Posterior cingulate gyrus (tissue), 11 donors: ENCODE measurements at places on chromosomes 1 and 21.
A peak's percentile ranks its signal among the peaks of the same experiment; 100 is the strongest.

DNA sequence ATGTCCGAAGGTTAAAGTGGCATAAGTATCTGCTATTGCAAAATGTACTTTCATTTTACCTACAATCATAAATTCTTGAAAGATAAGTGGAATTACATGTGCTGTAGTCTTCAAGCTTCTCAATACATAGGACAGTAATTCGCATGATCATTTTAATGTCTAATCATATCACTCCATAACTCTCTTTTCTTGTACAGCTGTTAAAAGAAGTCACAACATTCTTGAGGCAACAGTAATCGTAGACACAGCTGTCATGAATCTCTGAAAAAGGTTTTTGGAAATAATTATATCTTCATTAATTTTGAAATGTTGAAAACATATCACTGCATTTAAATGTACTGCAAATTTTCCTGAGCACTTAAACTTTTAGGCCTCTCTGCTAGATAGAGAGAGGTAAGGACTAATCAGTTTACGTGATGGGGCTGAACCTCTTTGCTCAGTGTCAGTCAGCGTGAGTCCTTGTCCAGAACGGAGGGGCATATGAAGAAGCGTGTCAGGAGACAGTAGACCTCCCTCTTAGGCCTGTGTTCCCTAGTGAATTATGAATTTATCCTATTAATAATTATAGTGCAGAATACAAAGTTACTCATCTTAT is 133.4 kb downstream of the NEK7 start:
- DNase-seq = no peak

DNA sequence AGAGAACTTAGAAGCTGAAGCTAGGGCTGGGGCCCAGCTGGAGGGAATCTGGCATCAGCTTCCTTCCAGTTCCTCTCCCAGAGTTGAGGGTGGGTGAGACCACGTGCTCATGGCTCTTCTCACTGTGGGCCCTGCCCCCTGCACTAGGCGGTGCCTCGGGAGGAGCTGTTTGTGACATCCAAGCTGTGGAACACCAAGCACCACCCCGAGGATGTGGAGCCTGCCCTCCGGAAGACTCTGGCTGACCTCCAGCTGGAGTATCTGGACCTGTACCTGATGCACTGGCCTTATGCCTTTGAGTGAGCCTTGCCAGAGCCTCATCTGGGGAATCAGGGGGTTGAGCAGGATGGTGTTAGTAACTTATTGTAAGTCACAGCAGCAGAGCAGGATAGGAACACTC is 16.1 kb downstream of the AKR1A1 start:
- no peak for DNase-seq

GRCh38 chr1:228990906-228991569 is 255.8 kb downstream of the RHOU start:
- no peak for DNase-seq

- DNase-seq = no peak
Measured at GRCh38 chr1:244354810-244355278, 96.9 kb downstream of the ADSS2 start.

GRCh38 chr1:214847071-214847810 is 235.3 kb upstream of the KCNK2 start:
- DNase-seq = no peak

GRCh38 chr21:42381347-42381984 is 14.4 kb downstream of the TMPRSS3 start:
- DNase-seq = no peak

GRCh38 chr1:183245357-183245756 is 59.3 kb downstream of the LAMC2 start:
- DNase-seq = no peak

DNA sequence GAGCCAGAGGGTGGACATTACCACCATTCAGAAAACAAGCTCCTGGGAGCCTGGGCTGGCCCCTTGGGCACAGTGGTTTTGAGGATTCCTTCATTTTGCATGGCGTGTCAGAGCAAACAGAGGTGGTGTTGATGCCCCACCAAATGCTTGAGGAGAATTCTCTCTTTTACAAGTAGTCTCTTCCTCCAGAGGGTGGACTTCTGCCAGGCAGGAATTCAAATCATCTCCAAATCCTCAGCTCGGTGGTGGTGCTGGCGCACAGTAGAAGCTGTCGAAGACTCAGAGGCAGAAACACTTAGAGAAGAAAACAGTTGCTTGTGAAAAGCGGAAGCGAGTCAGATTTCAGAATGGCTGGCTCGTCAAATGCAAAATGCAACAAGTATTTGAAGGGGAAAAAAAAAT is 3.4 kb upstream of the CHI3L1 start:
- no peak for DNase-seq

DNA sequence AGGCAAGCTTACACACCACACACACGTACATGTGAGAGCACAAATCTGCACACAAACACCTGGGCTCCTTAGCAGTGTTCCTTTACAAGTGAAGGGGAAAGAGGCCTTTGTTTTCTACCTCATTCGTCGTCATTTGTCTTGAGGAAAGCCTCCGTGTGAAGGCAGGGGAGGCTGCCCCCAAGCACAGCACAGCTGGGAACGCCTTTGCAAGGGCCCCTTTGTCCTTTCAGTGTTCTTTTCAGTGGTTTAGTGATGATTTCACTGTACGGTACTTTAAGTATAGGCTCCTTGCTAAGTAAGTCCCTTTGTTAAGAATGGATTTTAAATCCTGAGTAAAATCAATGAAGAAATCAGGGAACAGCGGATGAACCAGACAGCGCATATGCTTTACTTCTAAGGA is 94.1 kb downstream of the PGBD5 start:
- no peak for DNase-seq

- no peak for DNase-seq
Measured at GRCh38 chr1:36977731-36978406, 56.4 kb downstream of the GRIK3 start.

DNA sequence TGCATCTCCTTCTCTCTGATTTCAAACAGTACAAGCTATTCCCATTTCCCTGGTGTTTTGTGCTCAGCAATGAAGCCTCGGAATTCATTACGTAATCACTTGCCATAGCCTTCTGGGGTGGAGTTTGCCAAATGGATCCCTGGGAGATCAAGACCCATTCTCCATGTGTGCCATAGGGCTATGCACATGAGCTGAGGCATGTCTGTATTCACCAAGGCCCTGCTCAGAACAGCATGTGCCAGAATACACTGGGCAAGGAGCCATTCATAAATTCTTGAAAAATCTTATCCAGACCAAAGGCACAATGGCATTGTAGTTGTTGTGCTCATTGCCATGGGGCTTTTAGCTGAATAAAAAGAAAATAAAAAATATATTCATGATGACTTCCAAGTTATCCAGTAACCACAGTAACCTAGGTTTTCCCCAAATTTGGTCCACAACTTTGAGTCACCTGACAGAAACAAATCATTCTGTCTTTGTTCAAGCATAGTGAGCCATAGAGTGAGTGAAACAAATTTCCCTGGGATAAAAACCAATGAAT is 53.0 kb downstream of the CRB1 start:
- DNase-seq = no peak

GRCh38 chr21:36323032-36323431 is 3.0 kb downstream of the MORC3 start:
- DNase-seq = no peak

GRCh38 chr1:19251305-19252196 is at the start of the genes EMC1 and MRTO4:
Gene EMC1 (minus strand): TSS chr1:19251524. CDS start chr1:19251509, 15 bp downstream.
Gene MRTO4 (plus strand): TSS chr1:19251805. CDS start chr1:19251836, 31 bp downstream.
- DNase-seq = peak; percentile 98

DNA sequence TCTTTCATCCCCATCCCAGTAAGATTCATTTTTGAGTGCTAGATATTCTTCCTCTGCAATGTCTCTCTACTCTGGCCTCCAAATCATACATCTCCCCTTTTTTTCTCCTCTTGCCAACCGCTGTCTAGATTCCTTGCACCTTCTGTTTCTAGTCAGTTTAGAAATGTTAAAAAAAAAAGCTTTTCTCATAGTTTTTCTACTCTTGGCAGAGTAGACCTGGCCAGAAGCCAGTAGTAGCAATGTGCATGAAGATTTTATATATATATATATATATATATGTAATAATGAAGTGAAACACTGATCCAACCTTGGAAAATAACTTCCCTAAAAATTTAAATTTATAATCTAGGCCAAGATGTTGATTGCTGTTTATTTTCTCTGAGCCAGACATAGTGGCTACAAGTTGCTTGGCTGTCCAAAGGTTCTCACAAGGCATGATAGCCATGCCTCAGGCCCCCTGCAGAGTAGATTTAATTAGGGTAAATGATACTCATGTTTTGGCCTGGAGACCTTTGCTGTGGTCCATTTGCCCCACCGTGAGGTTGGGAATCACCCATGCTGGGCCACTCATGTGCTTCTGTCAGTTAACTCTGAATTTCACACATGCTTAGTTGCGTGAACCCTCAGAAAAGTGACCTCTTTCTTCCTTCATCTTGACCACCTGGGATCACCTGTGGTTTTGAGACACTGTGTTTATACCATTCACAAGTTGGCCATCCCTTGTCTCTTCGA is 103.4 kb upstream of the KCNE2 start:
- DNase-seq = no peak

- no peak for DNase-seq
Measured at GRCh38 chr1:31742462-31743212, 21.5 kb downstream of the ADGRB2 start.
